ENCODE measurements at places on chromosomes 3 and 15.

DNA sequence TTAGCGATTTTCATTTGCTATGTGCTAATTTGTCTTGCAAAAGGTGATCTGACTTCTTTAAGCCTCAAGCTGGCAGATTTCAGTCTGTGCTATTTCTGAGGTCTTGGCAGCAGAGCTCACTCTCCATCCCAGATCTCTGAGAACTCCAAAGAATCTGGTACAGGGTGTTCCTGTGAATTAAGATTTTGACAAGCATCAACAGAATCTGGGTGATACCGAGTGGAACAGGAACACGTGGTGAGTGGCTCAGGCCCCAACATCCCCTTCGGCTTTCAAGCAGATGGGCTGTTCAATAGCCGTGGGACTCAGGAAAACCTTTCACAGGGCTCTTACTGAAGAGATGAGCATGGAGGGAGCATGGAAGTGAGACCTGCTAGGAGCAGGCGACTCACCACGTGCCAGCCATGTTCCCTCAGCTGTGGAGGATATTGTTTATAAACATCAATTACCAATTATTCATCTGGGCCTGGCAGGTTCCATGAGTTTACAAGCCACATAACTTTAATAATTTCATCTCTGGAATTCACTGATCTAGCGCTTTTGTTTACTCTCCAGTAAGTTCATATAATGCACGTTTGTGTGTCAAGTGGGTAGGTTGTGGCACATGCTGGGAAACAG lies 103.4 kb upstream of the SELENOK start:
- no peak for DNase-seq

DNA sequence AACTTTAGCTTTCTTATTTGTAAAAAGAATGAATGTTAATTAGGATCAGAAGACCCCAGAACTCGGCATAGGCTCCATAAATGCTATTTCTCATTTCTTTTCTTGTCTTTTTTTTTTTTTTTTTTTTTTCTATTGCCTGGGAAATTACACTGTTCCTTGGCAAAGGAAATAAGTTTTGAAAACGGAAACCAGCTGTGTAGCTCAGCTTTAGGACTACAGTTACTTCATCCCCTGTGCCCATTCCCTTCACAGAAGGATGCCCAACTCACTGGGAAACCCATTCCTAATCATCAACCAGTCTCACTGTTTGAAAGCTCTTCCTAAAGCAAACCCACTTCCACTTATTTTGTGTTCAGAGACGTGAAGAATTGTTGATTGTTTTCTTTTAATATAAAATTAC lies 254.0 kb upstream of the IL12A start:
- DNase-seq = no peak

- DNase-seq = no peak
These were observed 131.6 kb downstream of the CHCHD6 start for GRCh38 chr3:126835472-126836219.

DNA sequence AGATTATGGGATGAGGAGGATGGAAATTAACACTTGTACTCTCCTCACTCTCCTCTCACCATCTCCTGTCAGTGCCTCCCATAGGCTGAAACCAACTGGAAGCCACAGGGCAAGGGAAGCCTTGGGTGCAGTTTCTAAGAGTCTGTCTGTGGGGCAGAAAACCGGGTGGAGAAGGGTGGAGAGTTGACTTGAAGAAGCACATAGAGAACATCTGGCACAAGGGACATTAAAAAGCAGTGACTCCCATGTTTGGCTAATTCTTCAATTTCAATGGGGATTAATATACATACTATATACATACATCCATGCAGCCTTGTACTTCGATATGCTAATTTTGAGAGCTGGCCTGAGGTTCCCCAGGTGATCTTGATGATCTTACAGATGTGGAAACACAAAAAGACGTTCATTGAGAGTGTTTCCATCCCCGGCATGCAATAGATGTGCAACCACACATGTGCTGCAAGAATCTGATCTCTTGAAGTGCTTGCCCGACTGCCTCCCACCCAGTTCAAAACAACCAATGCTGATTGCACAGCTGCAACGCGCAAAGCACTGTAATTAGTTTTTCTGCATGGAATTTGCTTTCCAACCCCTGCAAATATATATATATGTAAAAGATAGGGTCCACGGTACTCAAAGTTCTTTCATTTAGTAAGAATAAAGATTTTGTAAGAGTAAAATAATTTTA lies 121.9 kb upstream of the TMC3 start:
- no peak for DNase-seq

All from NCI-H1417 (cell line).